ENCODE measurements at places on chromosomes 1 and 21.

- no peak for DNase-seq
These were observed 233.3 kb upstream of the C1orf174 start for GRCh38 chr1:4133297-4133938.

DNA sequence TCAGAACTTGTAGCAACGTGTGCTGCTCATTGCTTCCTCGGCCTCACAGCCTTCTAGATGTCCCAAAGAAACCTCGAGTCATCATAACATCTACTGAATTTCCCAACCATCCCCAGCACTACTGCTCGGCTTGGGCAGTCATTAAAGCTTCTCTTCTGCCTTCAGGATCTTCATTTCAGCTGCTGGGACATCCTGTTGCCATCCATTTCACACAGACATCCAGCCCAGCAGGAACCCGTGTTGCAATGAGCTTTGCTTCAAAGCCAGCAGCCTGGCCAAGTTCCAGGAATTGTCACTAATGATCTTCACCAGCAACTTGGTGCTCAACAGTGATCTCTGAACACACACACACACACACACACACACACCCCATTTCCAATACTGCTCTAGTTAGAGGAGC is 18.5 kb downstream of the WLS start:
- no peak for DNase-seq

DNA sequence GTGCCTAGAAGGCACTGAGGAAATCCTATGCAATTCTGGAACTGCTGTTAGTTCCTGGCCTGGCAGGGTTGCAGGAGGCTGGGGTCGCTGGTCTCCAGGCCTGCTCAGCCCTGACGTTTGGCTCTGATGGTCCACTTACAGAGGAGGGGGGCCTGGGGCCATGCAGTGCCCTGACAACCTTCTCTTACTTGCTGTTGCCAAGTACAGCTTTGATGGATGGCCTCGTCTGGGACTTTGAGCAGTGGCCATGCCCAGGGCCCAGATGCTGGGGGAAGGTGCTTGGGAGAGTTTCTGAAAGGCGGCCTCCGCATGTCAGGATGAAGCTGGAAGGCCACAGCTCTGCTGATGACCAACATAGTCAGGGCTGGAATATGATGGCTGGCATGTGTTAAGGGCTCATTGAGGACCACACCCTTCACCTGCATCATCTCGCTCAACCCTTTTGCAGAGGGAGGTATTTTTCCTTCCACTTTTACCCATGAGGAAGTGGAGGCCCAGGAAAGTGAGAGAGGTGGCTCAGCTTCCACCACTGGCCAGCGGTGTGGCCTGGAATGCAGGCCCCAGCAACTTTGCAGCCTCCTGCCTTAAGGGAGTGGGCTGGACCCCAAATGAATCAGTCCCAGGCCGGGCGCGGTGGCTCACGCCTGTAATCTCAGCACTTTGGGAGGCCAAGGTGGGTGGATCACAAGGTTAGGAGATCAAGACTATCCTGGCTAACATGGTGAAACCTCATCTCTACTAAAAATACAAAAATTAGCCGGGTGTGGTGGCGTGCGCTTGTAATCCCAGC is 34.7 kb upstream of the LRRC3 start:
- no peak for DNase-seq

- no peak for DNase-seq
These were observed 1.3 kb downstream of the CATSPER4 start for GRCh38 chr1:26191739-26192138.

DNA sequence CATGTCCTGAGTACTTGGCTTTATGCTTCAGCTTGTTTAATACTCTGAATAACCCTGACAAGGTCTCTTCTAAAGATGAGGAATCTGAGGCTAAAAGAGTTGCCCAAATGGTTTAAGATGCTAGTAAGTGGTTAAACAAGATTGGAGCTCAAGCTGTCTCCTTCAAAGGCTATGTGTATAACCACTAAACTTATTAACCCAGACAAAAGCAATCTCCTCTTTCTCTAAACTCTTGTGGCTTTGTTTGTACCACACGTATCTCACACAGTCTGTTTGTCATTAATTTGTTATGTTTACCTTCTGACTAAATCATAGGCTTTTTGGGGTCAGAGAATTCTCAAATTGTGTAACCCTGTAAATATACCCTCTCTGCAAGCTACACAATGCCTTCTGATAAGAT is 89.9 kb downstream of the HMCN1 start:
- DNase-seq = no peak

DNA sequence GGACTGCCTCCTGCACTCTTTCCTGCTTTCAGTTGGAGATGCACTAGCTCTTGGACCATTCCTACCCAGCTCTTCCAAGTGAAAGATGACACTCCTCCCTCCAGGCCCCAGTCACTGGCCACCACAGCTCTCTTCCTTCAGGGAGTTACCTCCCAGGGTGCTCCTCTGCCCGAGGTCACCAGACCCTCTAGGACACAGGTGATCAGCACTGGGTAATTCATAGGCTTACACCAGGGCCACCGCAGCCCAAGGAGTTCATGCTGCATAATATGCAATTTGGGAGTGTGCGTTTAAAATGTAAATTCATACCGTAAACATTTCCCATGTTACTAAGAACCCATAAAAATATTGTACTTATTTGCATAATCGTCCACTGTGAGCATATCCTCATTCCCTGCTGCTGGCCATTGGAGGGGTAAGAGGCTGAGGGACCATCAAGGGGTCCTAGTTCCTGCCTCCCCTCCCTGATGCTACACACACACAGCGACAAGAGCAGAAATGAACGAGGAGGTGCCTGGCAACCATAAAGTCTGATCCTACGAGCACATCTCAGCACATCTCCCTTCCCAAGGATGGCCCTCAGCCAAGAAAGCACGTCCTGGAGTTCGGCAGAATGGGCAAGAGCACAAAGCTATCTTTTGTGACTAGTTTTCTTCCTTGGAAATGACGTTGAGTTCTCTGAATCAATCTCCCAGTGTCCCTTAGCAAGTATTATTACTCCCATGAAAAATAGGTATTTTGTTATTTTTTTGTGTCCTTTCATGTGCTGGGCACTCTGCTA is 222.9 kb upstream of the RAB4A start:
- DNase-seq = no peak

- no peak for DNase-seq
These were observed 24.8 kb upstream of the EYA3 start for GRCh38 chr1:28113242-28113572.

DNA sequence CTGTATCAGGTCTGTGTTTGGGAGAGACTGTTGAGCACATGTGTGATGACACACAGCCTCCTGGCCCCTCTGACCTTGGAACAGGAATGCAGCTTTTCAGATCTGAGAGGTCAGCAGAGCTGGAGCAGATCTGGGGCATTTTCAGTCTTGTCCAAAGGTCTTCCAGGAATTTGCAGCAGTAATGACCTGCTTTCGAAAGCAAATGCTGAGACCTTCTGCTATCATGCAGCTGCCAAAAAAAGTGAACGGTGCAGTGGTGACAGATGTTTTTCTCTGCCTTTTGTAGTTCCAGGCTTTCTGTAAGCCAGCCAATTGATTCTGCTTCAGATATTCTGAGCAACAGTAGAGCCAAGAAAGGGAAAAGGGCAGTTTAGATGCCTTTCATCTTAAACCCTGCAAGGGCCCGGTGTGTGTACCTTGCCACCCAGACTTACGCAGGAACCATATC is 137.8 kb upstream of the COA6 start:
- no peak for DNase-seq

GRCh38 chr1:172360511-172360910 is 60.0 kb upstream of the C1orf105 start:
- DNase-seq = no peak

DNA sequence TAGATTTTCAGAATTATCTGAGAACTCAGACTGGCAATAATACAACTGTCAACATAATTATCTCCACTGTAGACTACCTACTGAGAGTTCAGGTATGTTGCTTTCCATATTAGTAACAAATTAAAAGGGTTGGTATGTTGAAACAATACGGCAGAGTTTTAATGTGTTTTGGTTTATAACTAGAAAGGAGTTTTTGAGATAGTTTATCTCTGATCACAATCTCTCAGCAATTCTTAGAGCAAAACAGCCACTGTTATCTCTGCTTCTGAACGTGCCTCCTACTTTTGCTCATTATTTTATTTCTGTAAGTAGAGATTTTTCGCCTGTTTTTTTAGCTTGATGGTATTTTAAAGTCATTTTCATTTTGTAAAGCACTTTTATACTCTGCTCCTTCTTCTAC is 118.7 kb downstream of the ZP4 start:
- no peak for DNase-seq

GRCh38 chr1:57146100-57146499 is 180.3 kb upstream of the C8B start:
- DNase-seq = no peak

DNA sequence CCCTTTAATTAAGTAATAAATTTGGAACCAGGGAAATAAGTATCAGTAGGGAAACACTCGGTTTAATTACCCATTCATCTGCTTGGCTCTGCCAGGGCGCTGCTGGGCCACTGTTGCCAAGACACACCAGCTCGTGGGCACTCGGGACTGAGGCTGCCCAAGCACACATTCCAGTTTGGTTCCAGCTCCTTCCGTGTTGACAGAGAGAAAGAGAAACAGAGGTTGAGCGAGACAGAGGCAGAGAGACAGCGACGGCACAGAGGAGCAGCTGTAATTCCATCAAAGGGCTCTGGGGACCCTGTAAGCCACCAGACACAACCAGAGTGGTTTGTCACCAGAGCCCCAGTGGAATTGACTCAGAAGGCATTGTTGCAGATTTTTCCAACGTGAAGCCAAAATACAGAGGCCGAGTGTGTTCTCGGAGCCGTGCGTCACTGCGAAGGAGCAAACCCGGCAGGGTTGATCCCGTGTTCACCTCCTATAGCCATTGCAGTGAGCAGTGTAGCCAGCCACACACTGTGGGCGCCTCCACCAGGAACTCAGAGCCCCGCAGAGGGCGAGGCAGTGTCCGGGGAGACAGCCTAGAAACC is 33.5 kb downstream of the SYF2 start:
- no peak for DNase-seq

DNA sequence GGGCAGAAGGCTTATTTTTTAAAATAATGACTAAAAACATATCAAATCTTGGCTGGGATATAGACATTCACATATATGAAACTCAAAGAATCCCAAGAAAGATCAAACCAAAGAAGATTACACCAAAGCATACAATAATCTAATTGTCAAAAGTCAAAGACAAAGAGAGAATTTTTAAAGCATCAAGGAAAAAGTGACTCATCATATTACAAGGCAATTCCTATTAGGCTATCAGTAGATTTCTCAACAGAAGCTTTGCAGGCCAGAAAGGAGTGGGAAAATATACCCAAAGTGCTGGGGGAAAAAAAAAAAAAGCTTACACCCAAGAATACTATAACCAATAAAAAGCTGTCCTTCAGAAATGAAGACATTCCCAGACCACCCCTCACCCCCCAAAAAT is 375.6 kb downstream of the BRINP2 start:
- DNase-seq = no peak

DNA sequence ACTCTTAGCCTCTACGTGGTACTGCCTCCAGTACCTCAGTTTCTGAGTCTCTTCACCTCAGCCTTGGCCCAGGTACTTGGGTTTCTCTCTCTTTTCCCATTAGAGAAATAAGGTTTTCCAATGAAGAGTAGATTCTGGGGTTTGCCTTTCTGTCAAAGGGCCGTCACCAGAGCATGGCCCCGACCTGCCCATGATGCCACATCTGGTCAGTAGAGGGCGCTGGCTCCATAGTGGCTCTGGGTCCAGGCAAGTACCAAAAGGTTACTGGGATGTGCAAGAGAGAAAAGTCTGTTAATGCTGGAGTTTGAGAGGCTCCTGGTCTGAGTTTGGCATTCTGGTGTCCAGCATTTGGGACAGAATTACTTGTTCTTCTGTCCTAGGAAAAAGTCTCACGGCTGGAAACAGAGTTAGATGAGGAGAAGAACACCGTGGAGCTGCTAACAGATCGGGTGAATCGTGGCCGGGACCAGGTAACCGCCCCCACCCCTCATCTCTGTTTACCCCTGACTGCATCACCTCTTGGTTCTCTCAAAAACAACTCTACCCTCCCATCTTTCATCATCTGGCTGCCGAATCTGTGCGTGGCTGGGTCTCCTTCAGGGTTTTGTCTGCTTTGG is 5.3 kb upstream of the TUFT1 start:
- peak; percentile 78 for DNase-seq

GRCh38 chr1:85479491-85479890 is 14.5 kb upstream of the DDAH1 start:
- no peak for DNase-seq

GRCh38 chr1:67724928-67725560 is 40.0 kb downstream of the GADD45A start:
- DNase-seq = no peak

DNA sequence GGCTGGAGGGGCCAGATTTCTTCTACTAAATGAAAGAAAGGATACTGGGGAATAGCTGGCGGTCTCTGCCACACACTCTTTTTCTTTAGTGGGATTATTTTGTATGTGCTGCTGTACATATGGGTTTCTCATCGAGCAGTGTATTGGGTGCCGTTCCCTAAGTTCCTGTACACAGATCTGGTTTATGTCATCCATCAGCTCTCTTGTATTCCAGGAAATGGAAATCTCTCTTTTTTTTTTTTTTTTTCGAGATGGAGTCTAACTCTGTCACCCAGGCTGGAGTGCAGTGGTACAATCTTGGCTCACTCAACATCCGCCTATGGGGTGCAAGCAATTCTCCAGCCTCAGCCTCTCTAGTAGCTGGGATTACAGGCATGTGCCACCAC is 27.0 kb upstream of the NID1 start:
- DNase-seq = no peak

- DNase-seq = no peak
These were observed 61.5 kb downstream of the TOR3A start for GRCh38 chr1:179143322-179143721.

GRCh38 chr1:34379911-34380310 is 203.2 kb downstream of the C1orf94 start:
- DNase-seq = no peak

GRCh38 chr1:170695955-170696590 is 32.1 kb downstream of the PRRX1 start:
- no peak for DNase-seq

DNA sequence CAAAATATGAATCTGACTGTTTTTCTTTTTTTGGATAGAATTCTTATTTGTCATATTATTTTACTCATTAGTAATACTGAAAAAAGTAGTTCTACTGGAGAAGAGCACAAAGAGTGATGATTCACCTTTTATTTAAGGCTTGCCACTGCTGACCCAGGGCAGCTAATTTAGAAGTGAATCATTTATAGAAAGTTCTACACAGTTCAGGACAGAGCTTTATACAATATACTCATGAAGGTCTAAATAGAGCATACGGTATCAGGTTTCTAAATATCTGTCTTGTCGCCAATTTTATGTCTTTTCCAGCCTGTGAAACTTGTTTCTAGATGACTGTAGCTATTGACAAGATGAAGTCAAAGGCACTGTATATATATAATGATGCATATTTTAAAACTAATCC is 25.0 kb downstream of the GIPC2 start:
- no peak for DNase-seq

- no peak for DNase-seq
These were observed 54.4 kb upstream of the NEGR1 start for GRCh38 chr1:72336776-72337175.

DNA sequence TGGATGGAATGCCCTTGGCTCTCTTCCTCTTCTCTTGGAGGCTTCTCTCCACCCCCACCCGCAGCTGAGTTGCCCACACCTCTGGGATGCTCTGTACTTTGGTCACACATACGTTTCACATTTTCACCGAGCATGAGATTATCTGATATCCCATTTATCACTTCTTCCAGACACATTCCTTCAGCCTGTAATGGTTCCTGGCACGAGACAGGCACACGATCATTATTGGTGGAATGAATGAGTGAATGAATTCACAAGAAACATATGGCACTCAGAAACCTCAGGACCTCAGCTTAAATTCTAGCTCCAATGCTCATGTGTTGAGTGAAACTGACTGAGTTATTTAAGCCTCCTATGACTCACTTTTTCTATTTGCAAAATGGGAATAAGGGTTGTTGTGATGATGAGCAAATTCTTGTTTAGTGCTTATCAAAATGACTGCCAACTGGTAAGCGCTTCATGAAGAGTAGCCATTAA is 242.7 kb upstream of the JUN start:
- DNase-seq = no peak

All from CD4-positive, alpha-beta T cell treated with Interleukin-12 subunit alpha and Interleukin-12 subunit beta, for 1 hour (primary cell).